Vagina (tissue), 2 donors: ENCODE measurements at places on chromosomes 6 and 20. TPM values are rescaled to one million over a fixed set of nuclear protein-coding genes. Genes with fewer than 3 reads are reported as not detected.
A peak's percentile ranks its signal among the peaks of the same experiment; 100 is the strongest.

GRCh38 chr20:43981540-43981939 lies 66.9 kb downstream of the TOX2 start:
- no peaks in the 10 kb centered on the region for H3K27me3 ChIP-seq
- no peaks in the 10 kb centered on the region for H3K36me3 ChIP-seq
- H3K27ac ChIP-seq, result no peak overlapping the region
- H3K4me1 ChIP-seq, result no peaks in the 10 kb centered on the region

DNA sequence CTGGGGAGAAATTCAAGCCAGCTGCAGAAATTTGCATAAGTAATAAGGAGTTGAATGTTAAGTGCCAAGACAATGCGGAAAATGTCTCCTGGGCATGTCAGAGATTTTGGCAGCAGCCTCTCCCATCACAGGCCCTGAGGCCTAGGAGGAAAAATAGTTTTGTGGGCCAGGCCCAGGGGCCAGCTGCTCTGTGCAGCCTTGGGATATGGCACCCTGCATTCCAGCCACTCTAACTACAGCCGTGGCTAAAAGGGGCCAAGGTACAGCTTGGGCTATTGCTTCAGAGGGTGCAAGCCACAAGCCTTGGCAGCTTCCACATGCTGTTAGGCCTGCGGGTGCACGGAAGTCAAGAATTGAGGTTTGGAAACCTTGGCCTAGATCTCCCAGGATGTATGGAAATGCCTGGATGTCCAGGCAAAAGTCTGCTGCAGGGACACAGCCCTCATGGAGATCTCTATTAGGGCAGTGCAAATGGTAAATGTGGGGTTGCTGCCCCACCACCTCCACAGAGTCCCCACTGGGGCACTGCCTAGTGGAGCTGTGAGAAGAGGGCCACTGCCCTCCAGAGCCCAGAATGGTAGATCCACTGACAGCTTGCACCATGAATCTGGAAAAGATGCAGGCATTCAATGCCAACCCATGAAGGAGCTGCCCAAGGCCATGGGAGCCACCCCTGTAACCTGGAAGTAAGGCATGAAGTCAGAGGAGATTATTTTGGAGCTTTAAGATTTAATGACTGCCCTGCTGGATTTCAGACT lies 126.5 kb downstream of the DTNBP1 start:
- DNase-seq, result no peak
- H3K27ac ChIP-seq, result no peak overlapping the region
- peaks cover 16% of the 10 kb centered on the region for H3K4me1 ChIP-seq
- no peaks in the 10 kb centered on the region for H3K27me3 ChIP-seq
- H3K36me3 ChIP-seq, result no peaks in the 10 kb centered on the region

DNA sequence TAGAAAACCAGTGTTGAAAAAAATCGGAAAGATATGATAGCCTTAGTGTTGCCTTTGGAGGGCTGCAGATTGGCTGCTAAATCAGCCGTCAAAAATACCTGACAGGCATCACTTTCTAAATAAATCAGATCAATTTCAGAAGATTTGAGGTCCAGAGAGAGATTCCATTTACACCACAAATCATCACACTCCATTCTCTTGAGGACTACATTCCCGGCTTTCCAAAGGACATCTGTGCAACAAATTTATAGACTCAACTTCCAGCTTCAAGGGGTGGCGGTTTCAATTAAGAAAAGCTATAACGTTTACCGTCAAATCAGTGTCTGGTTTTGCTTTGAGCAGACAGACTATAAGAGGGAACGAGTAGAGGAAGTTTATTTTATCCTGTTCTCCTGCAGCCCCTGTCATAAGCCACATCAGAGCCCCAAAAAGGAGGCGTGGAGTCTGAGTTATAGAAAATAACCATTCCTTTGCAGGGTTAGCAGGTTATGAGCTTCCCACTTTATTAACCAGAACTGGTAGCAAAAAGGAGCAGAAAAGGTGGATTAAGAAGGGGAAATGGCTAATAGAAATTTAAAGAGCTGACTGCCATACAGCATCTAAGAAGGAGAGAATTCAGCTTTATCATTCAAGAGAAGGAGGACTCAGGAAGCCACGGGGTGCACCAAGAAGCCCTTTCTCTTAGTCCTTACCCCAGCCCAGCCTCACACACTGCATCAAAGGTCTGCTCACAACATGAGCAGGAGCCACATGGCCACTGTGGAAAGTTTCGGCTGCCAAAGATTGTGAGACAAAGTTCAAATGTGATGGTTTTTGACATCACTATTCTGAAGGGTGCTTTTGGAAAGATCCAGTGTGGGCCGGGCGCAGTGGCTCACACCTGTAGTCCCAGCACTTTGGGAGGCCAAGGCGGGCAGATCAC lies 12.9 kb upstream of the UQCC2 start:
- no peak overlapping the region for H3K27ac ChIP-seq
- no peaks in the 10 kb centered on the region for H3K4me1 ChIP-seq
- no peaks in the 10 kb centered on the region for H3K27me3 ChIP-seq
- no peak for DNase-seq

DNA sequence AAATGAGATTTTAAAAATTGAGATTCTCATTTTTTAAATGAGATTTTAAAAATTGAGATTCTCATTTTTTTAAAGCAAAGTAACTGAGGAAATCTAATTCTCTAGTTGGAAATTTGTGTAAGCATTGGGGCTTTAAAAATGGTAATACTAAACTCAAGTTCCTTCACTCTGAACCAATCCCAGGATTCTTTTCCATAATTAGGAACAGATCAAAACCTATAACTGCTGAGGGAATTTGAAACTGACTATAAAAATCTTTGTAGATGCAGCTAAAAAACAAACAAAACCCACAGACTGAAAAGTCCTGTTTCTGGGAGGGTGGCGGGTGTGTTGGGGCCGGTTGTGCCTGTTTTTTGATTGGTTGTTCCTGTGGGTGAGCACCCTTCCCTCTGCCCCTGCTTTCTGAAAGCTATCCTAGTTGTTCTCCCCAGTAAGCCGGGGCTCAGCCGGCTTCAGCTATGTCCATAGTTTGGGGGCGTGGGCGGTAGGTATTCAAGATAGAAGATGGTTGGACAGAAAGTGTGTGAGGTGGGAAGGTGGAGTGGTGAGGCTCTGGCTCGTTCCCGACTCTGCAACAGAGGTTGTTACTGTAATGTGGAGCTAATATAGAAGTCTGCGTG lies 49.3 kb downstream of the GFRA4 start:
- H3K27ac ChIP-seq, result peak overlapping the region; percentile 51
- H3K4me1 ChIP-seq, result peaks cover 6% of the 10 kb centered on the region
- DNase-seq, result no peak

DNA sequence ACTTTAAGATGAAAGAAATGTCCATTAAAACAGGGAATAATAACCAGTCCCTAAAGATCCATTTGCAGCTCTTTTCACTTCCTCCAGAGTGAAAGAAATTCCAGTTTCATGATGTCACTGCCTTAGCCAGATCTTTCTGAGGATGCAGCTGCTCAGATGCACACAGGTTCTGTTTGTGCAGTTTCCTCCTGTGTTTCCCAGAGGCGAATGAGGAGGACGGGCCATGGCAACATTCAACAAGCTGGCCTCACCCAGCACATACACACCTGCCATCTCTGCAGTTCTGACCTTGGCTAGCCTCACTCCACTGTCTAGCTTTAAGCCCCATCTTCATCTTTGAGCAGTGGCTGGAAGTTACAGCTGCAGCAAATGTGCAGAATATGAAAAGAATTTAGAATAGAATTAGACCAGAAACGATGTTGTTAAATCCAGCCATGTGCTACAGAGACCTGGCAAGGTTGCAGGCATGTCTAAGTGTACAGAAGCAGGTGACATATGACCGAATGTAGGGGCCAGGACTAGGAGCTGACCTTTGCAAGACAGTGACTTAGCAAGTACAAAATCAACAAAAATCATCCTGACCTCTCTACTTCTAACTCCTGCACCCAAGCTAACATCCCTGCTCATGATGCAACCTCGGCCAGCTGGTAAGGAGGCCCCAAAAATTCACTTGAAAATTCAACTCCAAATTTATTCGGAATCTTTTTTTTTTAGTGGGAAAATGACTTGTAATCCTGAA lies 35.0 kb downstream of the FAM50B start:
- no peak overlapping the region for H3K4me3 ChIP-seq
- no peaks in the 10 kb centered on the region for H3K27me3 ChIP-seq
- DNase-seq, result no peak
- H3K27ac ChIP-seq, result peak overlapping the region; percentile 85

GRCh38 chr6:110491644-110492317 lies 15.4 kb upstream of the SLC22A16 start:
- no peaks in the 10 kb centered on the region for H3K36me3 ChIP-seq
- no peak overlapping the region for H3K4me3 ChIP-seq
- DNase-seq, result no peak
- H3K27ac ChIP-seq, result no peak overlapping the region
- H3K27me3 ChIP-seq, result no peaks in the 10 kb centered on the region

GRCh38 chr6:155528982-155529453 lies 73.4 kb upstream of the NOX3 start:
- H3K4me1 ChIP-seq, result no peaks in the 10 kb centered on the region
- no peaks in the 10 kb centered on the region for H3K36me3 ChIP-seq
- H3K27me3 ChIP-seq, result no peaks in the 10 kb centered on the region
- DNase-seq, result no peak
- H3K27ac ChIP-seq, result no peak overlapping the region
- no peak overlapping the region for H3K4me3 ChIP-seq

GRCh38 chr6:134517145-134517658 lies 199.3 kb upstream of the SGK1 start:
- no peak for DNase-seq
- H3K27me3 ChIP-seq, result no peaks in the 10 kb centered on the region
- peak overlapping the region; percentile 47 for H3K27ac ChIP-seq
- peaks cover 36% of the 10 kb centered on the region for H3K4me1 ChIP-seq
- H3K36me3 ChIP-seq, result no peaks in the 10 kb centered on the region
- H3K4me3 ChIP-seq, result peak overlapping the region; percentile 6

- no peaks in the 10 kb centered on the region for H3K27me3 ChIP-seq
- DNase-seq, result no peak
- H3K4me1 ChIP-seq, result peaks cover 2% of the 10 kb centered on the region
- H3K27ac ChIP-seq, result no peak overlapping the region
These were observed 6.6 kb upstream of the ACAT2 start for GRCh38 chr6:159754959-159755914.

GRCh38 chr6:74256781-74257180 lies 560.8 kb downstream of the CD109 start:
- no peak overlapping the region for H3K4me3 ChIP-seq
- H3K27ac ChIP-seq, result no peak overlapping the region
- DNase-seq, result no peak
- H3K36me3 ChIP-seq, result no peaks in the 10 kb centered on the region
- H3K27me3 ChIP-seq, result no peaks in the 10 kb centered on the region

DNA sequence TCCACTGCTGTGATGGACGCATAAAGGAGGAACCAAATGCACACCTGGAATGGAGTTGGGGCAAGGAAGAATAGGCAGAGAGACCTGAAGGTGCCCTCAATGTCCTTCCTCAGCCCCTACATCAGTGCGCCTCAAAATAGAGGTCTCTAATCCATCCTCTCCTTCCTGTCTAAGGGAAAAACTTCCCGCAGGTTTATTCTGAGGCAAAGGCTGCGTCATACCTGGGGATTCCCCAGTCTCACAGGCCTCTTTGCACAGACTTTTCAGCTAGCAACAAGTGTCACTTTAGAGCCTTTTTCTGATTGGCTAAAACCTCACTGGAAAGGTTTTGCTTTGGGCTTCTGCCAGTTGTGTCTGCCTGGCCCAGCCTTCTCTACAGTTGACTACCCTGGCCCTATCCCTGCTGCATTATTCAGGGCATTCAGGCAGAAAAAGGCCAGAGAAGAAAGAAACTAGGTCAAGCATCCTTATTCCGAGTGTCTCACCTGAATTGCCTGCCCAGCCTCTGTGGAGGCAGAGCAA lies 1.8 kb upstream of the HLA-DQB1 start:
- H3K27me3 ChIP-seq, result no peaks in the 10 kb centered on the region
- DNase-seq, result no peak
- H3K36me3 ChIP-seq, result no peaks in the 10 kb centered on the region
- no peak overlapping the region for H3K4me3 ChIP-seq
- no peaks in the 10 kb centered on the region for H3K4me1 ChIP-seq

DNA sequence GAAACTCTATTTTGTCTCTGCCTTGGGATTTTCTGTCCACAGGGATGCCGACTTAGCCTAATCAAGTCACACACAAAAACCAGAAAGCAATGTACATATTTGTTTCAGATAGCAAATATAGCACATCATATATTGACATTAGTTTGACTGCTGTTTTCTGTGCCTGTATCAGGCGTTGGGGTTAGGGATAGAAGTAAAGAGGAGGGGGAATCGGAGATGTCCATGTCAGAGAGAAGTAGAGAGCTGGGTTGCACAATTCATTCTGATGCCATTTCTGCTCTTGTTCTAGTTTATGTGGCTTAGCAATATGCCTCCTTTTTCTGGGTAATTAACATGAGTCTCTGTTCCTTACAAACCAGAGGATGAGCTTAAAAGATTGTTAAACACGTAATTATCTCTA lies 14.7 kb upstream of the IPCEF1 start:
- no peak overlapping the region for H3K4me3 ChIP-seq
- no peaks in the 10 kb centered on the region for H3K27me3 ChIP-seq

DNA sequence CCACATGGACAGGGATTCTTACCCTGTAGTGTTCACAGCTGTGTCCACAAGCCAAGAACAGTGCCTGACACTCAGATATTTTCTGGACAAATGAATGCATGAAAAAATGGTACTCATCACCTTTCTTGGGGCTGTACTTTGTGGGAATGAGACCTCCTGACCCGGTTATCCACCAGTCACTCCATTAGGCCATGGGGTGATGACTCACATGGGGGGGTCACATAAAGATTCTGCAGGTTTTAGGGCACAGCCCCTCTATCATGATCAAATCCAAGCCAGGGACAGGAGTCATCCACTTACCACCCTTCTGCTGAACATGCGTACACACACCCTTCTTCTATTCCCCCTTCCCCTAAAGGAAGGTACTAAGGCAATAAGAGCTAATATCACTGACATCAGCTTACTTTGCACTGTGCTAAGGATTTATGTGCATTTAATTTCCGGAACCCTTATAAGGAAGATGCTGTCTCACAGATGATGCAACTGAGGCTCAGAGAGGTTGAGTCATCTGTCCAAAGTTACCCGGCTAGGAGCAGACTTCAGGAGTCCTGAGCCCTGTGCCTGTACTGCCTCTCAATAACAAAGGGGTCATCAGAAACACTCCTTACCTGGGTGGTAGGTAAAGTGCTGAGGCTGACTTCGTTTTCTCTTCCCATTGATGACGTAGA lies 107.8 kb downstream of the NFATC2 start:
- no peak overlapping the region for H3K27ac ChIP-seq
- DNase-seq, result no peak
- no peaks in the 10 kb centered on the region for H3K27me3 ChIP-seq
- no peaks in the 10 kb centered on the region for H3K36me3 ChIP-seq

GRCh38 chr6:80268865-80269730 lies 162.6 kb downstream of the BCKDHB start:
- H3K36me3 ChIP-seq, result no peaks in the 10 kb centered on the region
- H3K27ac ChIP-seq, result no peak overlapping the region
- no peak overlapping the region for H3K4me3 ChIP-seq
- H3K4me1 ChIP-seq, result no peaks in the 10 kb centered on the region

- DNase-seq, result no peak
- H3K27ac ChIP-seq, result no peak overlapping the region
- H3K4me1 ChIP-seq, result no peaks in the 10 kb centered on the region
- H3K36me3 ChIP-seq, result no peaks in the 10 kb centered on the region
- no peaks in the 10 kb centered on the region for H3K27me3 ChIP-seq
- no peak overlapping the region for H3K4me3 ChIP-seq
These were observed 1005.5 kb upstream of the CITED2 start for GRCh38 chr6:140379919-140380318.

Gene KCNS1
- not detected for total RNA-seq

Gene JPH2
- total RNA-seq, result 13.8 TPM

Gene TREM2
- 5.2 TPM for total RNA-seq

Gene PEDS1
- total RNA-seq, result 25.5 TPM

Gene RIMS4
- 6.4 TPM for total RNA-seq

Gene CALHM6
- total RNA-seq, result not detected

Gene SDCBP2
- total RNA-seq, result 43.5 TPM

Gene WFDC2
- 2.2 TPM for total RNA-seq

Gene OR12D2
- not detected for total RNA-seq

Gene IL17A
- total RNA-seq, result not detected

Gene SMIM8
- 5.6 TPM for total RNA-seq

Gene CPXM1
- 19.4 TPM for total RNA-seq
